Occipital lobe (tissue), 3 donors: ENCODE measurements at places on chromosomes 2 and 18. TPM values are rescaled to one million over a fixed set of nuclear protein-coding genes. Genes with fewer than 3 reads are reported as not detected.

The MYO5B gene
- total RNA-seq = 30.7 TPM

The TMEM178A gene
- total RNA-seq = 25.1 TPM

The PPIL3 gene
- 47.4 TPM for total RNA-seq

The SERPINB7 gene
- not detected for total RNA-seq

The CAVIN2 gene
- 6.6 TPM for total RNA-seq

The DHRS9 gene
- 0.94 TPM for total RNA-seq

The HMSD gene
- 0.16 TPM for total RNA-seq

The OR6B3 gene
- not detected for total RNA-seq

The MC4R gene
- total RNA-seq = 1.4 TPM

The BMP10 gene
- total RNA-seq = not detected

The POLR1A gene
- 9.5 TPM for total RNA-seq

The KCNK3 gene
- 3.6 TPM for total RNA-seq

The QPCT gene
- total RNA-seq = 5.9 TPM

The MDH1B gene
- 2.5 TPM for total RNA-seq

The SLC25A52 gene
- not detected for total RNA-seq

The POTEC gene
- total RNA-seq = not detected

The ASB18 gene
- total RNA-seq = 0.78 TPM

The FSIP2 gene
- total RNA-seq = 8.6 TPM

The CIB4 gene
- total RNA-seq = not detected

The GPR75 gene
- total RNA-seq = 15.8 TPM

The SLC5A7 gene
- 0.94 TPM for total RNA-seq

The CFAP210 gene
- total RNA-seq = 1.9 TPM

The STARD6 gene
- total RNA-seq = not detected

The CCBE1 gene
- total RNA-seq = 44.6 TPM

The SLC9A4 gene
- 0.62 TPM for total RNA-seq

The CACNB4 gene
- 70.2 TPM for total RNA-seq

The OSR1 gene
- total RNA-seq = 4.4 TPM

The FHOD3 gene
- 51.2 TPM for total RNA-seq

The ABCG8 gene
- total RNA-seq = 0.31 TPM

The ZNF396 gene
- 5.0 TPM for total RNA-seq
